ENCODE measurements at places on chromosomes 2 and 18. TPM values are rescaled to one million over a fixed set of nuclear protein-coding genes. Genes with fewer than 3 reads are reported as not detected.

- no peak for DNase-seq
Measured at GRCh38 chr18:45521136-45521535, 94.1 kb upstream of the SLC14A2 start.

GRCh38 chr18:52054324-52054723 lies 285.7 kb upstream of the DCC start:
- DNase-seq: no peak

DNA sequence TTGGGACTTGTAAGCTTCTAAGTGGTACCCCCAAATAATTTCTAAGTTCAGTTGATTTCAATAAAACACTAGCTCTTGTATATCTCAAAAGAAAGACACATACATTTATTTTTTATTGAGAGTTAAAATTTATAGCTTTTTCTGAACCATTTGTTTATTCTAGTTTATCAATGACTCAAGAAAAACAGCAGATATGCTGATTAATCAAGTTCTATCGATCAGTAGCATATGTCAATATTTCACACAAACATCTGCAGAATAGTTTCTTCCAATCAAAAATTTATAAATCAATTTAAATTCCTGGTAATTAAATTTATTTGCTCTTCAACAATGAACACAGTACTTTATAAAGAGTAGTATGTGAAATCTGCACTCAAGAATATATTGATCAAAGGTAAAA lies 5.3 kb downstream of the FIGN start:
- DNase-seq: no peak

GRCh38 chr2:198054299-198054698 lies 249.9 kb downstream of the PLCL1 start:
- DNase-seq: no peak

DNA sequence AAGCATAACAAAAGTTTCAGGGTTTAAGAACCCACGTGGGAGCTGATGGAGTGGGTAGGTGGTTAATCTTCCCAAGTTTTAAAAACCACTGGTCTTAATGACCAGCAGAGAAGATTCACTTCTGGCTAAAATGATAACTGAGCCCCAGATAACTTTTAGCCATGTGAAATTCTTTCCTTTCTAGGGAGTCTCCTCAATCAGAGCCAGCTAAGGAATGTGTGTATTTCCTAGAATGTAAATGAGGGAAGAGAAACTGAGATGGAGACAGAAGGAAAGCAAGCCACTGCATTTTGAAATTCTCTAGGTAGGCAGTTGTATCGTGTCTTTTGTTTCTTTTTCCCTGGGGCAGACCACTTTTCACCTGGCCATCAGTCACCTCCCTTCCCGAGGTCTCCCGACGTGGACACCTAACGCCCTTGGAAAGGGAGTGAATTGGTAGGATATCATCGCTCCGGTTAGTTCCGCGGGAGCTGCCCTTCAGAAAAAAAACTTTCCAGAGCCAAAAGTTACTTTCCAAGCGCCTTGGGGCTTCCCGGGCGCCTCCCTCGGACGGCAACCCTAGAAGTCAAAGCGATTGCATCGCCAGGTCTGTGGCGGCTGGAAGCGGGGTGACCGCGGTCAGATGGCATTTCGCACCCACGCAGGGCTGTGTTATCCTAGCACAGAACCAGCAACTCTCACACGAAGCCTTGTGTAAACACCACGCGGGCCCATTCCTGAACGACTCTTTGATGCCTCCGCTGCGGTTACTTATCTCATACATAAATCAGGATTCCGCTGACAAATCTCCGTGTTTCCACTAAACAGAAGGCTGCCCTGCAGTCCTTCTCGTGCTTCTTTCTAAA lies 1.3 kb downstream of the COLEC12 start:
- no peak for DNase-seq

DNA sequence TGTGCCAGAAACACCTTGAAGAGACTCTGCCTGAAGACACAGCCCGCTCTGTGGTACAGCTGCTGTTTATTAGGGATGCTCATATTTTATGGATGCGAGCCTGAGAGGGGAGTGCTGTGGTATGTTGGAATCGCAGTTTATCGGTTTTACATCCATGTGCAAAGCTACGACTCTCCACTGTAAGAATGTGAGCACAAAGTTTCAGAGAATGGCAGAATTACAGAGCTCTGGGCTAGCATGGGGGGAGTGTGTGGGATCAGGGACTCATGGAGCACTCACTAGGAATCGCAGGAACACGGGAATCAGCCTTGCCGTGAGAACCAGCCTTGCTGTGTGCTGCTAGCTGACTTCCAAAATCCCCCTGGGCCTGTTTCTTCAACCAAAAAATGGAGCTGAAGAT lies 199.9 kb downstream of the RNF144A start:
- no peak for DNase-seq

GRCh38 chr2:142031656-142032055 lies 99.2 kb downstream of the LRP1B start:
- DNase-seq: no peak

- no peak for DNase-seq
Measured at GRCh38 chr2:143964891-143965290, 555.0 kb downstream of the ZEB2 start.

- DNase-seq: no peak
Measured at GRCh38 chr18:66325251-66325650, 278.6 kb downstream of the CDH19 start.

DNA sequence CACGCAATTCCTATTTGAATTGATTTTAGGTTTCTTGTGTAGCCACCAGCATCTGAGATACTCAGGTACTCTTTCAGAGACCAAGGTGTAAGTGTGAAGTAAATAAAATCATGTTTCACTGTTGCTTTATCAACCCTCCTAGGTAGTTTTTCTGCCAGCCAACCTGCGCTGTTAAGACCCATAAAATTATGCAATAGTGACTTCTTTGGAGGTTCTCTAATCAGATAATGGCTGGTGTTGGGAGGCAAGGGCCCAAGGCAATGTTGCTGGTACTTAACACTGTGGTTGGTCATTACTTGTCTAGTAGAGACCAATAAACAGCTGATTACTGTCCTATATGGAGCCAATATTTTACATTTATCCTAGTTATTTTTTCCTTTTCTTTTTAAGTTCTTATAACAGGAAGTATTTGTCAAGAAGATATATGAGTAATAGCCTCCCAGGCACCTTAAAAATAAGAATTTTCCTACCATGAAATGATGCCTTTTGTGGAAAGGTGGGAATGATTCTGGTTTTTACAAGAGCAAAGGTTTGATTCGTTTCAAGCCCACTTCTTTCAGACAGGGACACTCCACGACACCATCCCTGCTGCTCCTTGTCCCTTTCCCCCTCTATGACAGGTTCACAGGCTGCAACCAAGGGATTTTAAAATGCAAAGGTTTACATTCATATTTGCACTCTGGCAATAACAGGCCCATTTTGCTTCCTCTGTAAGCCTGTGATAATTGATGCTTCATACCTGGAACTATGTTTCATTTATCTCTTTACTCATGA lies 259.3 kb downstream of the MEIS1 start:
- no peak for DNase-seq

DNA sequence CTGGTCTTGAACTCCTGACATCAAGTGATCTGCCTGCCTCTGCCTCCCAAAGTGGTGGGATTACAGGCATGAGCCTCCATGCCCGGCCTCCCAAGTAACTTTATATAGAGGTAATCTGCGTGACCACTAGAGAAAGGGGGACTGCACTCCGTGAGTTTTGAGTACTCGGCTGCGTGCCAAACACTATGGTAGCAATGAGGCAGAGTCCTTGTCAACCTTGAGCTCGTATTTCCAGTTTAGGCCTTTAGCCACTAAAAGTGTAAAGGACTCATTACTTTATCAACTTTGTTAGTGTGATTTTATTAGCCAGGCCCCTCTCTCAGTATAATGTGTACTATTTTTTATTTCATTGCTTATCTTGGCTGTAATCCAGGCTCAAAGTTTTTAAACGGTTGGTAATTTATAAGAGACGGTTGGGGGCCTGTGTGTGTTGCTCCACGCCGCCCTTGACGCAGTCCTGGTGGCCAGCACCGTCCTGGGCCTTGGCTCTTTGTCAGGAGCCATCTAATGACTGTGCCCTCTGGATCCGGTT lies 56.2 kb downstream of the ZCCHC2 start:
- DNase-seq: no peak

GRCh38 chr2:118837621-118838020 lies 9.8 kb downstream of the EN1 start:
- DNase-seq: no peak

- no peak for DNase-seq
Measured at GRCh38 chr18:80006724-80007123, 18.4 kb upstream of the TXNL4A start.

HRH4 gene
- not detected for total RNA-seq

CYS1 gene
- 0.13 TPM for total RNA-seq

YIPF4 gene
- 38.3 TPM for total RNA-seq

TXNDC2 gene
- not detected for total RNA-seq

PRSS56 gene
- 2.4 TPM for total RNA-seq
